GM12891 (cell line): ENCODE measurements at places on chromosomes 6 and 20.

DNA sequence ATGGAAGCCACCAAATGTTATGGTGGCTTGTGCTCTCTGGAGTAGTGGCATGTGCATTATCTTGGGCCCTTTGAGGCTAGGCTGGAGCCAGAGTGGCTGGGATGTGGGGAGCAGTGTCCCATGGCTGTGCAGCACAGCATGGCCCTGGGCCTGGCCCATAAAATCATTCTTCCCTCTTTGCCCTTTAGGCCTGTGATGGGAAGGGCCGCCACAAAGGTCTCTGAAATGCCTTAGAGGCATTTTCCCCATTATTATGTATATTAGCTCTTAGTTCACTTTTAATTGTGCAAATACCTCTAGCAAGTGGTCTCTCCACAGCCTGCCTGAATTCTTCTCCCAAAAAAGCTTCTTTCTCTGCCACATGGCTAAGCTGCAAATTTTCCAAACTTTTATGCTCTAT is 297.3 kb upstream of the IRAK1BP1 start:
- no peak for DNase-seq

DNA sequence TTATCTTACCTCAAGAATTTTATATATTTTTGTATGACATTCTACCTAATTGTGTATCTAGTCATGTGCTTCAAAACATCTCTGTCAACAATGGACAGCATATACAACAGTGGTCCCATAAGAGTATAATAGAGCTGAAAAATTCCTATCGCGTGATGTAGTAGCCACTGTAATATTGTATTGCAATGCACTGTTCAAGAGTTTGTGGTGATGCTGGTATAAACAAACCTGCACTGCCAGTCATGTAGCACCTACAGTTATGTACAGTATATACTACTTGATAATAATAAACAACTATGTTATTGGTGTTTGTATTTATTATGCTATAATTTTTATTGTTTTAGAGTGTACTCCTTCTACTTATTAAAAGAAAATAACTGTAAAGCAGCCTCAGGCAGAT is 672.7 kb downstream of the CD109 start:
- DNase-seq = no peak

GRCh38 chr6:33898771-33899170 is 95.0 kb upstream of the MLN start:
- no peak for DNase-seq

- no peak for DNase-seq
These were observed 223.2 kb upstream of the ECI2 start for GRCh38 chr6:4358414-4359107.

DNA sequence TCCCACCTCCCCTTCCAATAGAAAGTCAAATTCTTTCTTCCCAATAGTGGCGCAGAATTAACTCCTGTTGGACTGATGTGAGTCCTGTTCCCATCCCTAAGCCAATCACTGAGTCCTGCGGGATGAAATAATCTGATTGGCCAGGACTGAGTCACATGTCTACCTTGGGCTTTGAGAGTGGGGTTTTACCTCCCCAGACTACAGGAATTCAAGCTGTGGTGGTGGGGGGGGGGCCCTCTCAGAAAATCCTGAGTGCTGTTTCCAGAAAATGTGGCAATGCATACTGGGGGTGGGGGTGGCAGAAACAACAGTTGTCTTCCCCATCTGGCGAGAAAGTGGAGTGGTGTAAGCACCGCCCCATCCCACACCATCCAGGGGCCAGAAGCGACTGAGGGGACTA is 65.7 kb downstream of the CTCFL start:
- DNase-seq = no peak

- no peak for DNase-seq
These were observed 134.1 kb downstream of the ELOVL4 start for GRCh38 chr6:79813143-79813850.

- no peak for DNase-seq
These were observed 480.7 kb downstream of the RFPL4B start for GRCh38 chr6:112827793-112828192.

- DNase-seq = no peak
These were observed 12.6 kb downstream of the PLCB4 start for GRCh38 chr20:9081423-9081966.

GRCh38 chr20:62481425-62482145 is 5.8 kb upstream of the GATA5 start:
- DNase-seq = no peak

GRCh38 chr20:54085910-54086309 is 15.5 kb upstream of the BCAS1 start:
- no peak for DNase-seq

DNA sequence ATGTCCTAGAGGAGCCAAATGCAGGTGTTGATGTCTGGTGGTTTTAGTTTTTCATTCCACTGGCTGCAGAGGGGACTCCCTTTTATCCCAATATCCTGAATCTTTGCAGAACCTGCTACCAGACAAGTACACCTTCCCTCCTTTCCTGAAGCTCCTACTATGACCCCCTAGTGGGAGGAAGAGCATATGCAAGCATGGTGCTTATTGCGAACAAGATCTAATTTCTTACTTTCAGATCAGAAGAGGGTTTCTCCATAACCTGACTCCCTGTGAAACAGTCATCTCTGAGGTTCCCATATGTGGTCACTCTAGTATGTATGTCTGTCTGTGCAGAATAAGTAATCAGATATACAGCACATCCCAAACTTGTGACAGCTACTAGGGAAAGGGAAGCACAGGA is 277.2 kb downstream of the ARHGAP18 start:
- DNase-seq = no peak

DNA sequence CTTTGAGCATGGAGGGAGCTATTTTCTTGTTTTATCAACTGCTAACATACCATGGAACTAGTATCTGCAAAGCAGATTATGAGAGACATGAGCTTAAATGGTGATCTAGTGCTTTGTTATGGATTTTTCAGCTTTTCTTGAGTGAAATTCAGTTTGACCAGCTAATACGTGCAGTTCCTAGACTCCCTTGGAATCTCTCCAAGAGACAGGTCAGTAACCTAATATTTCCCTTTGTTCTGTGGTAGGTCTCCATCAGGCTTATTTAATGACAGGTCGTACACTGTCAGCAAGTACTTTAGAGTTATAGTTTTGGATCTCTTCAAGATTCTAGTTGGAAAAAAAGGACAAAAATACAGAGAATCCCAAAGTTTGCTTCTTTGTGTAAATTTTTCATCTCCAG is 43.9 kb downstream of the HDAC2 start:
- no peak for DNase-seq

DNA sequence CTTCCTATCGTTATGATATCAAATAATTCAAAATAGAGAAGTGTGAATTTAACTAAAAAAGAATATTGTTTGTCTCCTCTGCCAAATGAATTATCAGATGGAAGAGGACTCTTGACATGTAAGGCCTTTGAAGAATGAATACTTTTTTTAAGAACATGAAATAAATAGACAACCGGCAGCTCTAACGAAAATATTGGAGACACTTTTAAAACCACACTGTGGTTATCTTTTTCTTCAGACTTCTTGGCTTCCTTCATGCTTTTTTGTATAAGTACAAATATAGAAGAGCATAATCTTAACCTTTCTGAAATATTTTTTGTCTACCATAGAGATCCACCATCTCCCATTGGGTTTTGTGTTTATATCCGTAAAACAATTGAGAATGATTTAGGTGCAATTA is 115.2 kb upstream of the SCGN start:
- DNase-seq = no peak

DNA sequence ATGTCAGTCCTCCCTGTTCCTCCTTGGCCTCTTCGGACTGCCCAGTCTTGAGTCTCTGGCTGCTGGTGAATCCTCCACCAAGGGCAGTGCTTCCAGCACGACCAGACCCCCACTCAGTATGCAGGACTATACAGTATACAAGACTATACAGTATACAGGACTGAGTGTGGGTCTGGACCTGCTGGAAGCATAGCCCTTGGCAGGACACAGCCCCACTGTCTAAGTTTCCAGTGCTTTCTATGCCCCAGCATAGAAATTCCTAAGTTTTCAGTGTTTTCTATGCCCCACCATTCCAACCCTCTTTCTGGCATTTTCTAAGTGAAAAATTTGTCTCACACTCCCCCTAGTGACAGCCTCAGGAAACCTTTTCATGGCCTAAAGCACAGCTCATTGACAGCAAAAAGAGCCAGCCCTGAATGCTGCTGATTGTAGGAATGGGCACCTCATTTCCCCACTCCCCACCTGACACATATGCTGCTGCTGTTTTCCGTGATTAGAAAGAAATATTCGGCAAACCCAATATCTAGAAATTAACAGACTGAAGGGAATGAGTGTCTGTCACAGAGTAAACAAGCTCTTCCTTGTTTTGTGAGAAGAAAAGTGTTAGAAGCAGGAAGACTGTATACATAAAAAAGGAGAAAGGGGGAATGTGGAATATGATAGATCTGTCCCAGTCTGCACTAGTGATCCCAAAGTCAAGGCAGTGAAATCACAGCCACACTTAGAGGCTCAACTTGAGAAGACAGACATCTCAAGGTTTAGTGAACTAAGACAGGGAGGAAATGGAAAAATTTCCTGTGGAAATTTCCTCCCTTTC is 206.9 kb downstream of the IBTK start:
- no peak for DNase-seq

DNA sequence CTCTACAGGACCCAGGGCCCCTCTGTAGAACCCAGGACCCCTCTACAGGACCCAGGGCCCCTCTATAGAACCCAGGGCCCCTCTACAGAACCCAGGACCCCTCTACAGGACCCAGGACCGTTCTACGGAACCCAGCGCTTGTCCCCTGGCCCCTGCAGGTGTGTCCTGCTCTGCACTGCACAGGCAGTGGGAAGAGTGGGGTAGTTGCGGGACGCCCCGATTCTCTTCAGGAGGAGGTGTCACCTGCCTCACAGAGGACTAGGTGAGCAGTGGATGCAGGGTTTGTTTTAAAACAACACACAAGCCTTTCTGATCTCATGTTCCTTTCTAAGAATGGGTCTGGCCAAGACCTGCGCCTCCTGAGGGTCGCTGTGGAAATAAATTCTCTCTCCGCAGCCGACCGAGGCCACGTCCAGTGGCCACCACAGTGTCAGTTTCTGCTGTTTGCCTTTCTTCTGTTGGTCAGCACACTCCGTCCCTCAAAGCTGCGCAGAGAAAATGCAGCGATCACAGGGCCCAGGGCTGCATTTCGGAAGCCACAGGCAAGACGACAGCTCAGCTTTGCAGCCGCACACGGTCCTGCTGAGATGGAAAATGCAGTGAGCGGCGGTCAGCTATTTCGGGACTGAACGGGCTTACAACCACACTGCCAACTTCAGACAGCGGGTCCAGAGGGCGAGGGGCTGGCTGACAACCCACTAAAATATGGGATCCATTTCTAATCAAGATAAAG is 135.2 kb downstream of the DLL1 start:
- DNase-seq = no peak

GRCh38 chr6:39925931-39926290 is 8.4 kb downstream of the MOCS1 start:
- DNase-seq = no peak

DNA sequence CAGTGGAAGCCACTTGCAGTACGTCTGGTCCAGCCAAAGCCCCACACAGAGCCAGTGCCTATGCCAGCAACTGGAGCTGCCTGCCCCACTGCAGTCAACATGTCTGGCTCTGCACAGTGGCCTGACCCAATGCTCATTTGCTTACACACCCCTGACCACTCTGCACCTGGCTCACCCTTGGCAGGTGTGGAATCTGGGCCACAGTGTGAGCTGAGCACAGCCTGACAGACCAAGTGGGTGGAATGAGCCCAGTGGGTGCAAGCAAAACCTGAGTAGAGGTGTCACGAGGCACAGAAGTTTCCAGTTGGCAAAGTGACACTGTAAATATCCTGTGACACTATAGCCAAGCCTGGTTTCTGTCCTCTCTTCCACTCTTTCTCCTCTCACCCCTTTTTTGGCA is 49.5 kb downstream of the GGTLC1 start:
- no peak for DNase-seq

- no peak for DNase-seq
These were observed 2.3 kb downstream of the ARID1B start for GRCh38 chr6:156779206-156780094.

GRCh38 chr6:53257533-53257932 is 91.2 kb downstream of the ELOVL5 start:
- DNase-seq = no peak

DNA sequence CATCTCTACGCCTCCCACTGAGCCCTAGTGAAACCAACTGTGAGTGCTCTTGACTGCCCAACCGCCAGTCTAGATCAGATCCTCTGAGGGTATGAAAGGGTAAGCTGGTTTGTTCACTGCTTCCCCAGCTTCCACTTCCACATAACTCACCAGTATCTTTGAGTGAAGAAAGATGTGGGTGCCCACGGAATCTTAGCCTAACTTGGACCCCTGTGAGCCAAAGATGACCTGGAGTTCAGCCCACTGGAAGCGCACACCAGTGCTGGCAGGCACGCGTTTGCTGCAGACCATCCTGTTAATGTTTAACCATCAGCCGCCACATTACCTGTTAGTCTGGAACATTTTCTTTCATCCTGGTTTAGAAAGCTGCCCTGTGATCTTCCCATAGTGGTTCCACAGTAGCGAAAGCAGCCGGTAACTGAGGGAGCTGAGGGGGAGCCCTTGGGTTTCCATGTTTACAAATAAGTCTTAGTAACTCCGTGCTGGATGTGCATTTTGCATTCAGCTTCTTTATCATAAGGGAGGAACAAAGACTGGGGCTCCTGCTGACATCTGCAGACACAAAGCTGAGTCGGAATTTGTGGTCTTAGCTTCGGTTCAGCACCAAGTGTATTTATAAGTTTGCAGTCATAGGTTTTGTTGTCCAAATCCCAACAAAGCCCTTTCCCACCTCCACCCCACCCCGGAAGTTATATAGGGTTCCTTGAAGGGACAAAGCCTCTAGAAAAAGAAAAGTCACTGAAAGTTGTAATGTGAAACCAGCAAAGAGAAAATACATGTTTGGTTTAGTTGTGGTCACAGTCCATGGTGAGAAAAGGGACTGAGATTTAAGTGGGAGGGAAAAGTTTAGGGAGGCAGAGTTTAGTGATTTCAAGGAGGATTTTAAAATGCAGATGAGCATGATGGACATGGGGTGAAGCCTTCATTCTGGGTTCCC is 71.0 kb downstream of the SSR1 start:
- no peak for DNase-seq

DNA sequence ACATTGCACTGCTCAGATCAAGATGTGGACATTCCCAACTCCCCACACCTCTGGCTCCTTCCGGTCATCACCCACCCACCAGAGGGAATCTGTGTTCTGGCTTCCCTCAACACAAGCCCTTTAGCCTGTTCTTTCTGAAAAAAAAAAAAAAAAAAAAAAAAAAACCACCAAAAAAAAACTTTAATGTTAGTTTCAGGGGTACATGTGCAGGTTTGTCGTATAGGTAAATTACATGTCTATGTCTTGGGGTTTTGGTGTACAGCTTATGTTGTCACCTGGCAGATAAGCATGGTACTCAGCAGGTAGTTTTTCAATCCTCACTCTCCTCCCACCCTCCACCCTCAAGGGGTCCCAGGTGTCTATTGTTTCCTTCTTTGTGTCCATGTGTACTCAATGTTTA is 135.8 kb upstream of the FOXA2 start:
- no peak for DNase-seq

GRCh38 chr6:68087399-68088133 is 547.5 kb upstream of the ADGRB3 start:
- DNase-seq = no peak

- no peak for DNase-seq
These were observed 401.7 kb downstream of the ZFAND3 start for GRCh38 chr6:38221251-38221650.
